ENCODE measurements at places on chromosomes 6 and 20.

- no peak for DNase-seq
Measured at GRCh38 chr20:18588574-18588933, 700 bp downstream of the DTD1 start.

GRCh38 chr6:39696986-39697788, 28.0 kb downstream of the KIF6 start:
- DNase-seq, result no peak

DNA sequence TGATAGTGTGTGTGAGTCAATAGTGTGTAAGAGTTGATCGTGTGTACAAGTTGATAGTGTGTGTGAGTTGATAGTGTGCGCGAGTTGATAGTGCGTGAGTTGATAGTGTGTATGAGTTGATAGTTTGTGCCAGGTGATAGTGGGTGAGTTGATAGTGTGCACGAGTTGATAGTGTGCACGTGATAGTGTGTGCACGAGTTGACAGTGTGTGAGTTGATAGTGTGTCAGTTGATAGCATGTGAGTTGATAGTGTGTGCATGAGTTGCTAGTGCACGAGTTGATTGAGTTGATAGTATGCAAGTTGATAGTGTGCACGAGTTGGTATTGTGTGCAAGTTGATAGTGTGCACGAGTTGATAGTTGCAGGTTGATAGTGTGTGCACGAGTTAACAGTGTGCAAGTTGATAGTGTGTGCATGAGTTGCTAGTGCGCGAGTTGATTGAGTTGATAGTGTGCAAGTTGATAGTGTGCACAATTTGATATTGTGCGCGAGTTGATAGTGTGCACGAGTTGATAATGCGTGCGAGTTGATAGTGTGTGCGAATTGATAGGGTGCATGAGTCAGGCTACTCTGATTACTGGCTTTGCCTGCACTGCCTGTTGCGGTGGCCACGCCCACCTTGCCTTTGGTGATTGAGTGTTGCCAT, 35.8 kb upstream of the IYD start:
- DNase-seq, result peak; percentile 23

DNA sequence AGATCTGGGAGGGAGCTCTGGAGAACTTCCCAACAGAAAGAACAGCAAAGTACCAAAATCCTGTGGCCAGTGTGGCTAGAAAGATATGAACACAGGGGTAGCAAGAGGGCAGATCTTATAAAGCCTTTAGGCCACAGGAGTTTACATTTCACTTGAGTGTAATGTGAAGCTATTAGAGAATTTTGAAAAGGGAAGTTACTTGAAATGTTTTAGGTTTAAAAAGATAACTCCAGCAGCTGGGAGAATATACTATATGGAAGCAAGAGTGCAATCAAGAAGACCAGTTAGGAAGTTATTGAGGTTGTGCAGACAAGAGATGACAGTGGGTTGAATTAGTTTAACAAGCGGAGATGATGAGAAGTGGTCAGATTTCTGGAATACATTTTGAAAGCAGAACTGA, 7.9 kb downstream of the SUPT3H start:
- no peak for DNase-seq

DNA sequence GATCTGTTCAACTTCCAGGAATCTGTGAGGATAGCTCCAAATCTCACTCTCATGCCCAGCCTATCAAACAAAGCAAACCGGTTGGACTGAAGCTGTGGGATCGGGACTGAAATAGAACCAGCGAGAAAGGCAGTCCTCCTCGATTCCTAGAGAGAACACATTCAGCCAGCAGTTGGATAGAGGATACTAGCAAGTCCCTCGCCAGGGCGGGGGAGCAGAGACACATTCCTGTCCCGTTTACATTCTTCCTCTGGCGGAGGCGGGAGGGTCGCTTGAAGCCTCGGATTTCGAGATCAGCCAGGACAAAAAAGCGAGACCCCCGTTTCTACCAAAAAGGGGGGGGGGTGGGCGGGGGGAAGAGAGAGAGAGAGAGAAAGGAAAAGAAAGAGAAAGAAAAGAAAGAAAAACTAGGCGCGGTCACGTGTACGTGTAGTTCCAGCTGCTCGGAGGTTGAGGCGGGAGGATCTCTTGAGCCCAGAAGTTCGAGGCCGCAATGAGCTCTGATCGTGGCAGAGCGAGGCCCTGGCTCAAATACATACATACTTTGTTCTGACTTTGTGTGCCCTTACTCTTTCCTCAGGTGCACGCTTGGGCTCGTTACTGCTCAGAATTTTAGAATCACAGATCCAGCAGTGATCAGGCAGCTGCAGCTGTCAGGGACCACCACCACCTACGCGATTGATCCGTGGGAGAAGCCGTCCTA, 19.5 kb downstream of the ZNF311 start:
- DNase-seq, result peak; percentile 92

DNA sequence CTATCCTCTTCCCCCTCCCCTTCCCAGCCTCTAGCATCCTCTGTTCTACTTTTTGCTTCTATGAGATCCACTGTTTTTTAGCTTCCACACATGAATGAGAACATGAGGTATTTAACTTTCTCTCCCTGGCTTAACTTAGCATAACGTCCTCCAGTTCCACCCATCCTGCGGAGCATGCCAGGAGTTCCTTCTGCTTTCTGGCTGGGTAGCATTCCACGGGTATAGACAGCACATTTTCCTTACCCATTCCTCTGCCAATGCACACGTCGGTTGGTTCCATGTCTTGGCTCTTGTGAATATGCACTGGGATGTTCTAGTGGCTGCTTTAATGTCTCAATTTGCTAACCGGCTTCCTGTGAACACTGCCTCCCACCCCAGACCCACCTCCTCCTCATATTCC, 13.2 kb upstream of the CCR6 start:
- no peak for DNase-seq

GRCh38 chr20:51310216-51310615, 232.3 kb downstream of the NFATC2 start:
- DNase-seq, result no peak

GRCh38 chr20:57437672-57438330, 46.6 kb downstream of the RBM38 start:
- DNase-seq, result no peak

DNA sequence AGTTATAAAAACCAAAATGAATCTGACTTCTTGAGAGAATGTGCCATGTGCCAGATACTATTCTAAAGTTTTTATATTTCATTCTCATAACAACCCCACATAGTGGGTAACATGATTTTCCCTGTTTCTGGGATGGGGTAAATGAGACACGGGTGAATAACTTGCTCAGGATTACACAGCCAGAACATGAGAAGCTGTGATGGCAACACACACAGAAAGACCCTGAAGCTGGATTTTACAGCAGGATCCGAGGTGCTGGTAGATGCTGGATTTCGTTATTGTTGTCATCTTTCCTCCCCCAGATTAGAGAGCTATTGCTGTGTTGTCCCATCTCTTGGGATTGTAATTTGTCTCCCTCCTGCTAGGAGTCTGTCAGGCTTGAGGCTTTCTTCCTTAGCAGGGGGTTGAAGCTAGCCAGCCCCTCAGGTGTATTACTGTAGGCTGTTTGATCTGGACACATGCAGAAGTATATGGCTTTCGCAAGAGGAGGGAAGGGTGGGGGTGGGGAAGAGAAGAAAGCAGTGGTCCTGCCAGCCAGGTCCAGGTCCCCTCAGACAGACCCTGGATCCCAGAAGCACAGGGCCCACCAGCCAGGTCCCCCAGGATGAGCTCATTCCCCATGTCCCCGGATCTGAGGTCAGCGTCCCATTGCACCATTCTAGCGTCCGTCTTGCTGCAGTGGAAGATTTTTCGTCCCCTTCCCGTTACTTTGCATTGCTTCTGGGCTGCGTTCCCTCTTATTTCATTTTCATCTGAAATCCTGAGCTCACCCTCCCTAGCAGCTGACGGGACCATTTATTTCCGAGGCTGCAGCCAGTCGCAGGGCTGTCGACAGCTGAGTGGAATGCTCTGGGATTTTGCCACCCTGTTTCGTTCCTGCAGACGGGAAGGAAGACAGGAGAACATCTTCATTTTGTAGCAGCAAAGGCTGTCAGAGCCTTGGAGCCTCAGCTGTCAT, 7.3 kb upstream of the KCNG1 start:
- peak; percentile 57 for DNase-seq

- DNase-seq, result no peak
Measured at GRCh38 chr20:44026647-44027342, 112.1 kb downstream of the TOX2 start.

GRCh38 chr6:133541040-133541439, 299.9 kb downstream of the EYA4 start:
- DNase-seq, result no peak

DNA sequence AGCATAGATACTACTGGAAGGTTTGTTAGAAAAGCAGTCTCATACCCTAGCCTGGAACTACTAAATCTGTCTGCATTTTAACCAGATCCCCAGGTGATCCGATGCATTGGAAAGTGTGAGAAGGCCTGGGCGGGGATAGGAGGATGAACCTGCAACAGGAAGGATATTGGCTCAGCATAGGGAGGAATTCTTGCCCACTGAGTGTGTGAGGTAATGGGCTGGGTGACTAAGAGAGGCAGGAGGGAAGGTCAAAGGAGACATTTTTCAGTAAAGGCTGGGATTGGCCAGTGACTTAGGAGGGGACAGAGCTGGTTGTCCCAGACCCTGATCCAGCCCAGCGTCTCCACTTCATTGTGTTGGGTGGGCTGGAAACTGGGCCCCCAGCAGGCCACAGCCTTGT, 191.0 kb upstream of the LRFN2 start:
- DNase-seq, result no peak

DNA sequence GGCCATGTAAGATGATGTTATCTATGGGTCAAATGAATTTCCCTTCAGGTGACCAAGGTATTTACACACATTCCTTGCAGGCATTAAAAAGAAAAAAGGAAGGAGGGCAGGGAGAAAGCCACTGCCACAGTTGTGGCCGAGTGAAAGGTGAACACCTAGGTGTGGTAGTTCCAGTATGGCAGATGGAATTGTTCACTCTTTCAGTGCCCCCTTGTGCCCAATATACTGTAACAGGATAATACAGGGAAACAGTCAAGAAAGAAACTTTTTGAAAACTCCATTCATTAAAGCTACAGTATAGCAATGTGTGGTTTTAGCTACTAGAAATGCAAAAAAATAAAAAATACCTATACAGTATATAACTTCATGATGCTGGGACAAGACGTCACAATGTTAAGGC, 52.1 kb downstream of the BMP2 start:
- no peak for DNase-seq

GRCh38 chr6:93358435-93358834, 60.9 kb downstream of the EPHA7 start:
- DNase-seq, result no peak

Measured in right forelimb (tissue), 1 donor.